ENCODE measurements at places on chromosomes 3 and 15. TPM values are rescaled to one million over a fixed set of nuclear protein-coding genes. Genes with fewer than 3 reads are reported as not detected.

CLDN16 gene
- not detected for total RNA-seq

DNA sequence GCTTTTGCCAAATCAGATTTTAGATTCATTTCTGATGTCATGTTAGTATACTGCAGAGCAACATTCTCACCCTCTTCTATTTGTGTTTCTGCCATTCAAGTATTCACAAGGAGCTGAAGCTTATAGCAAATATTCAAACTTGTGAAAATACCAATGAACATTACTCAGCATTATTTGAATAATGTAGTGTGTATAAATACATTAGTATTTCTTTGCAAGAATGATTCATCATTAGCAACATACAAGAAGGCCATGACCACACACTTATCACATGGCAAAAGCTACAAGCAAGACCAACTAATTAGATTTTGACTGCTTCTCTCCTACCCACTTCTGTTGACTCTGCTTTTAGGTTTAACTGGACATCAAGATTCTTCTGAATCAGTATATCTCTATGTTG lies 124.9 kb downstream of the IGSF11 start:
- no peak for DNase-seq

DNA sequence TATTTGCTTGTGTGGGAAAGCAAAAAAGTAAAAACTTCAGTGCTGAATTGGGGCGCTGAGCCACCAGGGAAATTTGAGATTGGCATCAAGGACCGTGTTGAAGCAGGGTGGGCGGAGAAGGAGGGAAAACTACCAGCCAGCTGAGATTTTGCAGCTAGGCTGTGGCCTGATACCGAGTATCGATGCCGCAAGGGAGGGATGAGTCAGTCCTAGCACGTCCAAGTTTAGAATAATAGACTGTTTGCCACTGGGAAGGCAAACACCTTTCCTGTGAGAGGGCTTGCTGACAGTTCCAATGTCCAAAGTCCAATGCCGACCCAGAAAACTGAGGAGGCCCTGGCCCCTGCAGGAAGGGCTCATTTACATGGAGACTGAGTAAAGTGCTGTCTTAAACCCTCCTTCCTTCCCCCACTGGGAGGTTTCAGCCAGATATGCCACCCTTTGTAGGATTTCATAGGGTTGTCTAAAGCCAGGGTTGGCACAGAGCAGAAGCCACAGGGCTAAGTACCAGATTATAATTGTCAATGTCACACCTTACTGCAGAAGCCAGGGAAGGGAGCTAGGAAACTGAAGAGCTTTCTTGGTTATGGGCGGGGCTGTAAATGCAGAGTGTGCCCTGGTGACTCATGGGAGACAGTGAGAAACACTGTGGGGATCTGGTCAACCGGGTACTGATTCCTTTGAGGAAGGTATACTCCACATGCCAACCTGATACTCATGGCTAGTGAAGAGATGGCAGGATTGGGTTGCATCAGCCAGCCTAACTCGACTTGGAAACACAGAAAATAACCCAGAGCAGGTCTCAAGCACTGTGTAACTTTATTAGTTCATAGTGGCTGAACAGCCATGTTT lies 28.4 kb upstream of the PIK3CB start:
- no peak for DNase-seq

DNA sequence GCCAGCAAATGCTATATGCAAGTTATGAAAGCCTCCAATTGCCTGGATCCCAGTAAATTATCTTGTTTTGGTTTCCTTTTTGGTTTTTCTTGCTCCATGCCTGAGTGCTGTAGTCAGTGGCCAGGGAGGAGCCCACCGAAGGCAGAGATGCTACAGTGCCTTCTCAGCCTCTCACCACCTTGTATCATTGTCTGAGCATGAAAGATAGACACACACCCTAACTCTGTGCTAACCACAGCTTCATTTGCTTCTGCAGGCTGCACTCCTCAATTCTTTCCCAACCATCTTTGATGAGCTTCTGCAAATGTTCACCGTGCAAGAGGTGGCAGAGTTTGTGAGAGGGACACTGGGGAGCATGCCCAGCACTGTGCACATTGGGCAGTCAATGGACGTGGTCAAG lies 114.5 kb upstream of the MANF start:
- DNase-seq, result no peak

DNA sequence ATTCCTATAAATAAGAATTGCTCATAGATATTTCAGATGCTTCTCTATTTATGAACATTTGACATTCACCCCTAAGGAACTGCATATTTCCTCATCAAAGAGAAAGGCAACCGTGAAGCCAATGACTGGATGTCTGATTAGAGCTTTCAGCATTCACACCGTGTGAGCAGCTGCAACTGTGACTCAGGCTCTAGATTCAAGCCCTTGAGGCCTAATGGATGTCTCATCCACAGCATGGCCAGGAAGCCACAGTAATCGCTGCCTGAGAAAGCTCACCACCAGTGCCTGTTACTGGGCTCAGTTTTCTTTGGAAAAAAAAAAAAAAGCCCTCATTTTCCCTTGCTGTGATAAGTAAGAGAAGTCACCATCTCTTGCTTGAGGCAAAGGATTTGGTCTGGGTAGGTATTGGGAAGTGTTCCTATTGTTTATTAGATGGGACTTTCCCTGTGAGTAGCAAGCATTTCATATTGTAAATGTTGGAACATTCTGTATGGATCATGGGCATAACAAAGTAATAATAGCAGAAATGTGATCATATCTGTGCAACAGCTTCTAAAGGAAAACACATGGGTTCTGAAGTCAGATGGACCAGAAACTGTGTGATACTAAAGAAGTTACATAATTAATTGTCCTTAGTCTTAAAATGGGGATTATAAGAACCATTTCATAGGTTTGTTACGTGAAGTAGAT lies 783.7 kb downstream of the AGBL1 start:
- no peak for DNase-seq

DNA sequence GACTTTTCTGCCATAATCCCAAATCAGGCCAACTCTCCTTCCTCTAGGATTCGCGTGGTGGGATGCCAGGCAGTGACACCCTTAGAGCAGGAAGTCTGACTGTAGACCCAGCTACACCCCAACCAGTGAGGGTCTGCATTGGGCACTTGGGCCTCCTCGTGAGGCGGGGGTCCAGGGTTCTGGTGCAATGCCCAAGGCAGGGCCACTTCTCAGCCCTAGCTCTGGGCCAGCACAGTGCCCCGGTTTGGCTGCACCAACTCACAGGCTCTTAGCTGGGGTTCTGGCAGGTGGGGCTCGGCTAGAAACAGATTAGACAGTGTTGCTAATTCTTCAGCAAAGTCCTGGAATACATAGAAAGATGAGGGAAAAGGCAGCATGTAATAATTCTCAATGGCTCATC lies 12.7 kb downstream of the CDAN1 start:
- no peak for DNase-seq

DNA sequence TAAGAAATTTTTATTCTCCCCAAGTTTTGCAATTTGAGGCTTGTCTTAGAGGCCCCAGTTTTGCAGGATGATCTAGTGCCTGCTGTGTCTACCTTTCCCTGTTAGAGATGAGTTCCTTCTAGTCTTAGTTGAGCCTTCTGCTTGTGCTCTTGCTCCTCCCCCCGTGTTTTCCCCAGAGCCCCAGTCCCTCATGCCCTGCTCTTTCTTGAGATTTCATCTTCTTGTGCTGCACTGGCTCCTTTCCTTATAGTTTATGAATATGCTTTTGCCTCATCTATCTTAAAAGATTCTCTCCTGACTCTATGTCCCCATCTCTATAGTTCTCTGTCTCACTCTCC lies 4.7 kb downstream of the GAP43 start:
- DNase-seq, result no peak

GRCh38 chr3:146156095-146156494 lies 4.9 kb downstream of the PLOD2 start:
- no peak for DNase-seq
